ENCODE measurements at places on chromosomes 7 and 10.

GRCh38 chr7:84813376-84813775, 373.5 kb downstream of the SEMA3D start:
- no peak for DNase-seq

- DNase-seq: peak; percentile 50
Observed at GRCh38 chr10:118595598-118596425, at the start of gene PRLHR. Gene PRLHR (minus strand): TSS chr10:118595648. CDS start chr10:118595244, 404 bp downstream.

- no peak for DNase-seq
Observed at GRCh38 chr7:77698042-77698625, 1.9 kb downstream of the RSBN1L start.

- DNase-seq: no peak
Observed at GRCh38 chr10:126129026-126129425, 232.7 kb downstream of the FANK1 start.

- no peak for DNase-seq
Observed at GRCh38 chr10:102375250-102375649, 20.3 kb upstream of the NFKB2 start.

DNA sequence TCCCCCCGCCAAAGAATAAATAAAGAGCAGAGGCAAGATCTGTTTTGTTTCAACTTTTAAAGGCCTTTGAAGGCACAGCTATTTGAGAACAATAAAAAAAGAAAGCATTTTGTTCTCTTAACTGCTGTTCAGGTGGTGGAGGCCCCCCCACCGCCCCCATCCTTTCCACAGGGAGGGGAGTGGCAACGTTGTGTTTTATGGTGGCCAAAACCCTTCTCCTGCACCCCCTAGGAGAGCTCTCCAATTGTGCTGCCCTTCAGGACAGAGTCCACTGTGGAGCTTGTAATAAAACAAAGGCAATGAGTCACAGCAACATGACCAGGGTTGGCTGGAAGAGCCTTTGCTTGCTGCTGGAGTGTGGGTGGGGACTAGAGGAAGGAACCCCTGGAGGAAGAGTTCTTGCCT, 987.9 kb downstream of the KCNMA1 start:
- no peak for DNase-seq

GRCh38 chr10:79149662-79150443, 81.1 kb downstream of the ZMIZ1 start:
- DNase-seq: no peak

GRCh38 chr7:157772486-157773130, 435.8 kb downstream of the DNAJB6 start:
- DNase-seq: no peak

Data from posterior cingulate gyrus (tissue), 11 donors.